Tongue (tissue), 3 donors: ENCODE measurements at places on chromosomes 1 and 21. TPM values are rescaled to one million over a fixed set of nuclear protein-coding genes. Genes with fewer than 3 reads are reported as not detected.
A peak's percentile ranks its signal among the peaks of the same experiment; 100 is the strongest.

The HES5 gene
- total RNA-seq, result 2.8 TPM

The SFT2D2 gene
- 40.3 TPM for total RNA-seq

GRCh38 chr1:207968521-207969009 is 57.6 kb upstream of the CD34 start:
- DNase-seq, result peak; percentile 67

DNA sequence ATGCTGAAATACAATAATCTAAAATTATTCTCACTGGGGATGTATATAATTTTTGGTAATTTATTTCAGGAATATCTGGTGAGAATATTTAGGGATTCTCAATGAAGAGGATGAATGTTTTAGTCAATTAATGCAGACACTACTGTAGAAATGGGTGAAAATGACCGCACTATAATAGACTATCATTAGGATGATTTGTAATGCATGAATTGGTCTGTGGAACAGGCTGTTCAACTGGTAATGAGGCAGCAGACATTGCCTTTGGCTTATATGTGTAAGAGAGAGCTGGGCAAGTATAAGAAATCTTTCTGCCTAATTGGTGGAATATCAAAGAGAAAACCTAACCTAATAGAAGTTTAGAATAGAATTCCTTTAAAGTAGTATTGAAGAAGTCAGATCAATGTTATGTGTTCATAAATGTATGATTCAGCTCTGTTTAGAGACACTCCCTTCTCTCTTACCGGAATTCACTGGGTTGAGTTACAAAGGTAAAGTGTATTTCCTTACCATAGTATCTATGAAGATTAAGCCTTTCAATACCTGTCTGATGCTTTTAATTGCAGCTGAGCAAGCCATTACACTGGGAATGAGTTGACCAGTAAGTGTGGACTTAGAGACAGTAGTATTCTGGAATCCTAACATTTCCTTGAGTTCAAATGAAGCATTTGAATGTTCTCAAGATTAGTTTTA is 274.5 kb downstream of the S1PR1 start:
- DNase-seq, result no peak

- DNase-seq, result peak; percentile 67
Measured at GRCh38 chr1:27973771-27974416, 14.1 kb downstream of the XKR8 start.

- peak; percentile 78 for DNase-seq
Measured at GRCh38 chr1:112674986-112675727, 698 bp downstream of the MOV10 start.

GRCh38 chr21:28834335-28835238 is 158.1 kb downstream of the LTN1 start:
- no peak for DNase-seq

GRCh38 chr21:42232176-42232825 is 13.4 kb downstream of the ABCG1 start:
- DNase-seq, result no peak

- no peak for DNase-seq
Measured at GRCh38 chr1:15764269-15764764, 5.7 kb downstream of the FBLIM1 start.

DNA sequence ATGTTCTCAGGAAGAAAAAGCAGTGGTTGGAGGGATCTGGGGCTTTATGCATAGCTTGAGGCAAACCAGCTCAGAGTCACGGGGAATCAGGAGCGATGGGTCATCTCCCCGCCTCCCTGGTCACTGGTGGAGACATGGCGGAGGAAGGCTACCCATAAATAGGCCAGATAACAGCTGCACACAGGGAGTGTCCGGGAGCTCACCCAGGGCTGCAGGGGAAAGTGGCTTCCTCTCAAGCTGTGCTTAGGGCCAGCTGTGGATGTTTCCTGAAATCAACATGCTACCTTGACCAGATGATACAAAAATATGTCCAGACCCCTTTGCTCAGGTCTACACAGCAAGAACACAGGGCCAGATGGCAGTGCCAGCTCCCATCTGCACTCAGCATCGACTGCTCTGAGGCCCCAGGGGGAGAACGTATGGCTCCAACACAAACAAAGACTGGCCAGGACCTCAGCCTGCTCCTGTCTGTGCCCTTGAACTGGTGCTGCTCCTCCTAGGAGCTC is 27.1 kb upstream of the RERE start:
- DNase-seq, result peak; percentile 77

GRCh38 chr1:219539645-219540254 is 73.2 kb downstream of the ZC3H11B start:
- DNase-seq, result no peak

- DNase-seq, result peak; percentile 68
Measured at GRCh38 chr1:40818264-40818961, 34.8 kb downstream of the KCNQ4 start.
